ENCODE measurements at places on chromosomes 16 and 17.
A peak's percentile ranks its signal among the peaks of the same experiment; 100 is the strongest.

- DNase-seq: no peak
These were observed 7.6 kb downstream of the CBX8 start for GRCh38 chr17:79788989-79789942.

GRCh38 chr16:3762107-3762750 is 44.9 kb upstream of the TRAP1 start:
- no peak for DNase-seq

- DNase-seq: peak; percentile 50
These were observed 7.6 kb downstream of the MYO1C start for GRCh38 chr17:1484676-1485422.

DNA sequence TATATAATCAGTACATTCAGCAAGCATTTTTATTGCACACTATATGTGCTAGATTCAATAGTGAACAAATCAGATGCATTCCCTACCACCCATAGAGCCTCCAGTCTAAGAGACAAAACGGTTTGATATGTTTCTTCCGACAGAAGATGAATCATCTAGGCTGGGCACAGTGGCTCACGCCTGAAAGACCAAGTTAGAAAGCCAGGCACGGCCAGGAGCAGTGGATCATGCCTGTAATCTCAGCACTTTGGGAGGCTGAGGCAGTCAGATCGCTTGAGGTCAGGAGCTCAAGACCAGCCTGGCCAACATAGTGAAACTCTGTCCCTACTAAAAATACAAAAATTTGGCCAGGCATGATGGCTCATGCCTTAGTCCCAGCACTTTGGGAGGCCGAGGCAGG is 18.3 kb upstream of the COPRS start:
- no peak for DNase-seq

GRCh38 chr16:9125658-9126505 is 34.4 kb downstream of the HAPSTR1 start:
- DNase-seq: no peak

DNA sequence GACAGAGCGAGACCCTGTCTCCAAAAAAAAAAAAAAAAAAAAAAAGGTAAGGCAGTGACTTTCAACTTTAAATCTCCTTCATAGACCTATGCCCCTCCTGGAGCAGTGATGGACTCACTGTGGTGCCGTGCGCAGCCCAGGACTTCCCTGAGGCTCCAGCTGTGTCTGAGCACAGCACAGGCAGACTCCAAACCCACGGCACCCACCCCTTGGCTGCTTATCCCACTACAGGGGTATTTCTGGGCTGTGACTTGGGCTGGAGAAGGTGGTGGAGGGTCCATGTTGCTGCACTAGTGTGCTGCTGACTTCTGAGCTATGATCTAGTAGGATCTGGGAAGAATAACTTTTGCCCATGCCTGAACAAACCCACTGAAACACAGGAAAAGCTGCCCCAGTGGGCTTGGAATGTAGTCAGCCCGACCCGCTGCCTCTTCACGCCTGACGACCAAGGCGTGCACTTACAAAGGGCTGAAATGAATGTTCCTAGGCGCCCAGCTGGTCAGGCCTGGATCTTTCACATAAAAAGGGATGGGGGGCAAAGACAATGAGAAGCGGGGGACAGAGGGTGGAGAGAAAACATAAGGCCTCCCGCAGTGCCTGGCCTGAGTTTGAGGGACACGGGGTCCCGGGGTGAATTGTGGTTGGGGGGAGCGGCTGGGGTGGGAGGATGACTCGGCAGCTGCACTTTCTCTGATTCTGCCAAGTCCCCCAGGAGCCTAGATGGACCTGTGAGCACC is 83.0 kb downstream of the IRF8 start:
- DNase-seq: no peak

DNA sequence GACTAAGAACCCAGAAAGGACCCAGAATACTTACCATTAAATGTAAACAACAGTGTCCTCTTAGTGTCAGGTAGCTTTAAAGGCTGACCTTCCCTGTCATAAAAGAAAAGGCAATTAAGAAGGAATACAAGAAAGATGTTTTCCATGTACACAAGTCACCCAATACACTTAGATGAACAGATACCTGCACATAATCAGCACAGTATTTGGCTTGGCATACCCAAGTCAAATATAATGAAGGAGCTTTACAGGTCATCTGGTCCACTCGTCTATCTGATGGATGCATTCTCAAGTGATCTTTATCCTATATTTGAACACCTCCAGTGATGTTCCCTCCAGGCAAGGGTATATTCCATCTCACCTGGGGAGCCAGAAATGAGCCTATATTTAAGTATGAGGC is 11.1 kb upstream of the STRADA start:
- no peak for DNase-seq

GRCh38 chr17:35912339-35912912 is 18.1 kb downstream of the RDM1 start:
- DNase-seq: no peak

DNA sequence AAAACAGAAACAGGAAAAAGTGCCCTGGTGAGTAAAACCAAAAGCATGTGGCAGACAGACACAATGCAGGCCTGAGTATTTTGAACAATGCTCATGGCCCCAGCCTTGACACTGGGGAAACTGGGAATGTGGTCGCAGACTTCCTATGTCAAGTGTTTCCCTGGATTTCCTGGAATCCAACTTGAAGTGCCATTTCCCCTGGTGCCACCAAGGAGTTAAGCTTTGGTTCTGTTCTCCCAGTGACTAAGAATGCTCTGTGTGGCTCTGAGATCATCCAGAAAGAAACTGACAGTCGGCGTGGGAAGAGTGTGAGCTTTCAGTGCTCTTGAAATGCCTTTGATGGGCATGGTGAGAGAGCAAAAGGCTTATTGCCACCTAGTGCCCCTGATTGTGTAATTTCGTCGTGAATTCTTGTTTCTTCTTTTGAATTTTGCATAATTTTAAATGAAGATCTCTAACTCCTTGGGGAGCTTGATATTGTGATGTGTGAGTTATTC is 96.0 kb downstream of the YPEL2 start:
- no peak for DNase-seq

GRCh38 chr17:54909766-54910165 is 9.1 kb downstream of the TOM1L1 start:
- no peak for DNase-seq

GRCh38 chr17:45137561-45138305 is 2.2 kb downstream of the ACBD4 start:
- DNase-seq: no peak

- DNase-seq: no peak
These were observed 469.1 kb downstream of the GRIN2A start for GRCh38 chr16:9713156-9713555.

DNA sequence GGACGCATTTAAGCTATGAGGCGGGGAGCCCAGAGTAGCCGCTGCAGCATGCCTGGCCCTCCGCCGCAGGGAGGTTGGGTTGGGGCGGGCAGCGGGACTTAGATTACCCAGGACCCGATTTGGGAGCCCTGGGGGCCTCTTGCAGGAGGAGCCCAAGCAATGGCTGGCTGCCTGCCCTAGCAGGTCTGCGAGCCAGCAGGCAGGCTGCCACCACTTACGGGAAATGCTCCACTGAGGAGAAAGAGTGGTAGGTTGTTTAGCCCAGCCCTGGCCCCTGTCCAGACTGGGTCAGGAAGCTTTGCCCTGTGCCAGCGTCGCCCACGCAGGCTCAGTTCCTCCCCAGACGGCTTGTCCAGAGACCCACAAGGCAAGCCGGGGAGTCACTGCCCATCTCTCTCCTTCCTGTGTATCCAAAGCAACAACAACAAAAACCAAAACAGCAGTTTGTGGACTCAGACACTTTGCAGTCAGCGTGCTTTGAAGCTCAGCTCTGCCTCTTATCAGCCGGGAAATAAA is 10.3 kb upstream of the TVP23A start:
- no peak for DNase-seq

DNA sequence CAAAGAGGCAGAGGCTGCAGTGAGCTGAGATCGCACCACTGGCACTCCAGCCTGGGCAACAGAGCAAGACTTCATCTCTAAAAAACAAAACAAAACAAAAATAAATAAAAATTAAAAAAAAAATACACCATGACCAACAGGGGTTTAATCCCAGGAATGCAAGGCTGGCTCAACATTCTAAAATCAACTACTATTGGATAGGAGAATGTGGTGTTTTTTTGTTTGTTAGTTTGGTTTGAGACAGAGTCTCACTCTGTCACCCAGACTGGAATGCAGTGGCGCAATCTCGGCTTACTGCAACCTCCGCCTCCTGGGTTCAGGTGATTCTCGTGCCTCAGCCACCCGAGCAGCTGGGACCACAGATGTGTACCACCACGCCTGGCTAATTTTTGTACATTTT is 19.9 kb downstream of the GFOD2 start:
- DNase-seq: no peak

DNA sequence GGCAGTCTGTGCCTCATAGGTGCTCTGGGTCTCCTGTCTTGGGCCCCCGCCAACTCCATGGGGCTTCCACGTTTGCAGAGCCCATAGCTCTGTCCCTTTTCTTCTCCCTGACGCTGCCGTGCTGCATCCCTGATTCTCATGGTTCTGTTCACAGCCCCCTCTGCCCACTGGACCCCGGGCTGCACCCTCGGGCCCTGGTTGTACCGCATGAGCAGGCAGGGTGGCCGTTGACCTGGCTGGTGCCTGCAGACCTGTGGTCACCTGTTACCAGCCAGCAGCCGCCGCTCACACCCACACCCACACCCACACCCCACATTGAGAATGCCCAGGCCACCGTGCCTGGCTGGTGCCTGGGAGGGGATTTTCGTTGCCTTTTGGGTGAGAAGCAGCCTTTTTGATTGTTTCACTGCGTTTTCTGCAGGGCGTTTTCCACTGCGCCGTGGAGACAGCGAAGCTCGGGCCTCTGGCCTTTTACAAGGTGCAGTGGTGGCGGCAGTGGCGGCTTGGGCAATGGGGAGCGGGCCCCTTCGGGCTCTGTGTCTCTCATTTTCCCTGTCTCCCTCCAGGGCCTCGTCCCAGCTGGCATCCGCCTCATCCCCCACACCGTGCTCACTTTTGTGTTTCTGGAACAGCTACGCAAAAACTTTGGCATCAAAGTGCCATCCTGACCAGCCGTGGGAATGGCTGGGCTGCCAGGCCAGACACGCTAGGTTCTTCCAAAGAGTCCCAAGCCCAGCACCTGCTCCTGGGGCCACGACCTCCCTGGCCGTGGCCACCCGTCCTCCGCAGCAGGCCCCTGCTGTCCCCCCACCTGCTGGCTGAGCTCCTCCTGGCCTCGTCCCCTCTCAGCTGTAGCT is 7.6 kb downstream of the SLC25A10 start:
- DNase-seq: no peak

DNA sequence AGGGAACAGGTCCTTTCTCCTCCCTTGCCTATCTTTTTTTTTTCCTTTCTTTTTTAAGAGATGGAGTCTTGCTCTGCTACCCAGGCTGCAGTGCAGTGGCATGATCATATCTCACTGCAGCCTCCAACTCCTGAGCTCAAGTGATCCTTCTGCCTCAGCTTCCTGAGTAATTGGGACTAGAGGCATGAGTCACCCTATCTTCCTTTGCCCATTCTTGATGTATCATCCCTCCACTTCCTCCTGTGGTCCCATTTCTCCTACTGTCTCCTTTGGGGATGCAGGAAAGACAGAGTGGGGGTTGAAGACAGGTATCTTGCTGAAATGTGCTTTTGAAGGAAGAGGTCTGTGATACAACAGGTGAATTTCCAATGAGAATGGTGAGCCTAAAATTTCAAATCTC is 5.5 kb downstream of the MYO19 start:
- DNase-seq: no peak

DNA sequence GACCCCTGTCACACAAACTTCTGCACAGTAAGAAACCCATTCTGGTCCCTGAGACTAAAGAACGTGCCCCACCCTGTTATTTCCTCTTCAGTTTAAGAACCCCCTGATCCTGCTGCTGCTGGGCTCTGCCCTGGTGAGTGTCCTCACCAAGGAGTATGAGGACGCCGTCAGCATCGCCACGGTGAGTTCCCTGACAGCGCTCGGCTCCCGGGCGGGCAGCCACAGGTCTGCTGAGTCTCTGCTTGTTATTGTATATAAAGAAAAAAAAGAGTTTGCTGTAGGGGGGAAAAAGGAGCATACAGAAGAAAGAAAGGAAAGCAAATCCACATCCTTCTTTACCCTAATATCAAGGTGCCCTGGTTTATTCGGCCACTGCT is 40.0 kb downstream of the ATP2C2 start:
- DNase-seq: no peak

DNA sequence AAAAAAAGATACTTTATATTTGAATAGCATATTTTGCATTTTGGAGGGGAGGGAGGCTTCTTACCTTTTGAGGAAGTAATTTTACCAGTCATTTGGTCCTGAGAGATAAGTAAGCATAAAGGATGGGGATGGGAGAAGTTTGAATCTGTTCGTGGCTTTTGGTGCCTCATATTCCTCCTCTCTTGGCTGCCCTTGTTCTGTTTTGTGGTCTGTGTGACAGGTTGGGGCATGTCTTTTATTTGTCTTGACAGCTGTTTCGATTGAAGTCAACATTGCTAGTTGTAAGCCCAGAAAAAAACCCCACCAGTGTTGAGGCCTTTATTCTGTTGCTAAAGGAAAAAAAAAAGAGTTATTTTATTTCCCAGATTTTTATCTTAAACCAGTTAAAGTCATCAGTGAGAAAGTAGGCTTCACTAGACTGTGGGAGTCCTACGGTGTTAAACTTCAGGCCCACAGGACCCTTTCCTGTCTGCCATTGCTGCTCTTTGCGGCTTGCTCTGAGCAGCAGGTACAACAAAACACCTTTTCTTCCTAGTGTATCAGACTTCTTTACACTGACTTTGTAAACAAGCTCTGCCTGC is 11.4 kb downstream of the SLC7A6 start:
- DNase-seq: peak; percentile 25

DNA sequence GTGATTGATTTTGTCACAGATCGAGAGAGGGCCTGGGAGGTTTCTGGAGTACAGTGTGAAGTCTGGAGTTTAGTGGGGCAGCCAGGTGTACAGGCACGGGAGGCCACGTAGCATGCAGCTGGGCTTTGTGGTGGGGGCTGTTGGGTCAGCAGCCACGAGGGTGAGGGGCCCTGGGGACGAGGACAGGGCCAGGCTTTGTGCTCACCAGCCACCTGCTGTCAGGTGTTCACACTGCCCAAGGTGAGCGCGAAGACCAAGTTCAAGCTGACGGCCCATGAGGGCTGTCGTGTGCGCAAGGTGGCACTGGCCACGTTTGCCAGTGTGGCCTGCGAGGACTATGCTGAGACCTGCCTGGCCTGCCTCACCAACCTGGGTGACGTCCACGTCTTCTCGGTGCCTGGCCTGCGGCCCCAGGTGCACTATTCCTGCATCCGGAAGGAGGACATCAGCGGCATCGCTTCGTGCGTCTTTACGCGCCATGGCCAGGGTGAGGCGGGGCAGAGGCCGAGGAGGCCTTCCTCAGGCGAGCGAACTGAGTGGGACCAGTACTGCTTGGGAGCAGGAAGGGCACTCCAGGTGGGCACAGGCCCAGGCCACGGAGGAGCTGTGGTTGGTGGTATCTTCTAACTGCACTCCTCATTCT is 15.9 kb downstream of the LLGL1 start:
- DNase-seq: no peak

- peak; percentile 40 for DNase-seq
These were observed 146.8 kb downstream of the SEC14L1 start for GRCh38 chr17:77287432-77288068.

All from NCI-H187 (cell line).